ENCODE measurements at places on chromosomes 12 and 14.

GRCh38 chr14:32925439-32925838, 13.2 kb upstream of the NPAS3 start:
- H3K27ac ChIP-seq, result no peak overlapping the region
- no peak for DNase-seq
- H3K4me1 ChIP-seq, result no peaks in the 10 kb centered on the region
- no peak overlapping the region for H3K4me3 ChIP-seq
- no peaks in the 10 kb centered on the region for H3K36me3 ChIP-seq

- no peaks in the 10 kb centered on the region for H3K36me3 ChIP-seq
- DNase-seq, result no peak
- H3K4me1 ChIP-seq, result no peaks in the 10 kb centered on the region
- H3K27ac ChIP-seq, result no peak overlapping the region
These were observed 1540.3 kb upstream of the TMEM132C start for GRCh38 chr12:126726481-126727217.

GRCh38 chr12:122659579-122659978, 43.6 kb downstream of the HCAR2 start:
- no peaks in the 10 kb centered on the region for H3K4me1 ChIP-seq
- no peaks in the 10 kb centered on the region for H3K27me3 ChIP-seq
- no peak overlapping the region for H3K4me3 ChIP-seq
- H3K27ac ChIP-seq, result no peak overlapping the region
- peak; percentile 46 for DNase-seq

GRCh38 chr12:3947781-3948180, 74.6 kb upstream of the PARP11 start:
- H3K27ac ChIP-seq, result no peak overlapping the region
- no peaks in the 10 kb centered on the region for H3K4me1 ChIP-seq
- H3K36me3 ChIP-seq, result no peaks in the 10 kb centered on the region
- H3K4me3 ChIP-seq, result no peak overlapping the region

- H3K4me1 ChIP-seq, result peaks cover 34% of the 10 kb centered on the region
- H3K27ac ChIP-seq, result no peak overlapping the region
- peaks cover 3% of the 10 kb centered on the region for H3K36me3 ChIP-seq
- no peak for DNase-seq
These were observed 35.7 kb upstream of the ATP2A2 start for GRCh38 chr12:110245369-110245772.

DNA sequence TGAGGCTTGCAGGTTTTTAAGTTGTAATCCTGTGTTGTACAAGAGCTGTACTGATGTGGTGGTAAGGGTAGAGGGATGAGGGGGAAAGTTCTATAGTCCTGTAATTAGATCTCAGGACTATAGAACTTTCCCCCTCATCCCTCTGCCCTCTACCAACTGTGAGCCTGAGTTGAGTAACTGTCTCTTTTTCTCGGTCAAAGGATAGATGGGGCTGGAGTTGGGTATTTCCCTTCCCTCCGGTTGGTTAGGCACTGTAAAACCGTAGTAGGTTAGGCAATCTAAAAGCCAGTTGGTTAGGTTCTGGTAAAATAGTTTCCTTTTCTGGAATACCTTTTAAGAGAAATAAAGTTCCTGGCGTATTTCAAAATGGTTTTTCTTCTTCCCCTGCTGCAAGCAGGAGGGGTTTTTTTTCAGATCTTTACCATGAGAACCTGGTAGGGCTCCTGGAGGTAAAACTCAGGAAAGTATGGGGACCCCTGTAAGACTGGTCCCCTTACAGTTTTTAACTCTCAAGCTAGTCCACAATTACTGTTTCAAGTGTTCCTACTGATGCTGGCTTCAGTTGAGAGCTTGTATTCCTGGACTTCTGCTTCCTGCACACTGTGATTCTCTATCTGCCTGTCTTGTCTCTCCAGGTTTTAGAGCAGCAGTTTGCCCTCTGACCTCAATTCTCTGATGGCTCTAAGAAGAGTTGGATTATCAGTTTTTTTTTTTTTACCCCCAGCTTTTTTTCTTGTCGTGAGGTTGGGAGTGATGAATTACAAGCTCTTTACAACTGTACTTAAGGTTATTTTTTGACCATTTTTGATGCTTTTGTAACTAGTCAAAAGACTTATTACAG, 58.7 kb downstream of the FUT8 start:
- H3K4me3 ChIP-seq, result no peak overlapping the region
- no peaks in the 10 kb centered on the region for H3K27me3 ChIP-seq
- peaks cover 2% of the 10 kb centered on the region for H3K4me1 ChIP-seq
- H3K36me3 ChIP-seq, result peaks cover 26% of the 10 kb centered on the region
- no peak for DNase-seq

GRCh38 chr14:32192712-32193373, 9.0 kb upstream of the RNU6-7 start:
- no peaks in the 10 kb centered on the region for H3K27me3 ChIP-seq
- no peak for DNase-seq
- no peaks in the 10 kb centered on the region for H3K4me1 ChIP-seq
- H3K36me3 ChIP-seq, result no peaks in the 10 kb centered on the region
- H3K4me3 ChIP-seq, result no peak overlapping the region
- no peak overlapping the region for H3K27ac ChIP-seq

- H3K4me3 ChIP-seq, result no peak overlapping the region
- no peaks in the 10 kb centered on the region for H3K4me1 ChIP-seq
- no peak for DNase-seq
- H3K27me3 ChIP-seq, result no peaks in the 10 kb centered on the region
These were observed 784.2 kb downstream of the SLC6A15 start for GRCh38 chr12:84128117-84128991.

GRCh38 chr14:89983375-89983774, 27.6 kb downstream of the TDP1 start:
- no peak for DNase-seq
- H3K27me3 ChIP-seq, result no peaks in the 10 kb centered on the region
- H3K4me3 ChIP-seq, result no peak overlapping the region
- no peak overlapping the region for H3K27ac ChIP-seq

DNA sequence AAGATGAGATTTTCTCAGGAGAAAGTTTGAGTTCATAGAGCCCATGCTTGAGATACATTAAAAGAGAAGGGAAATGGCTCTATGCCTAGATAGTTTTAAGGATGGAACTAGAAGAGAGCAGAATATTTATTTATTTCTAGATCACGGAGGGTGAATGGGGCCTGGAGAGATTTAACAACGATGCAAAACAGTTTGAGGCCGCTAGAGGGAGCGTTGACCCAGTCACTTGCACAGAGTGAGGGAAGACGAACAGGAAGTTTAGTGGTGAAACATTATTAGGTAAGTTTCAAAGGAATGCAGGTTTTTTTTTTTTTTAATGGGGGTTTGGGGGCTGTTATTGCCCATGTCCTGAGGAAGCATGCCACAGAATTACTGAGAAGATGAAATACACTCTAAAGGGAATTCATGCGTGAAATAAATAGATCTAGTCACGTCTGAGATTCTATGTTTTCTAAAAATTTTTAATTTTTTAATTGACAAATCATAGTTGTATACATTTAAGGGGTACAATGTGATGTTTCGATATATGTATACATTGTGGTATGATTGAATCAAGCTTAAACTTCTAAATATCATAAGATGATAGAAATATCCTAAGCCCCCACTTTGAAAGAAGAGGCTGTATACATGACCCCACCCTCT, 14.8 kb upstream of the PPP1R1A start:
- H3K27me3 ChIP-seq, result peaks cover 32% of the 10 kb centered on the region
- DNase-seq, result peak; percentile 66
- no peak overlapping the region for H3K27ac ChIP-seq
- H3K4me1 ChIP-seq, result peaks cover 8% of the 10 kb centered on the region

GRCh38 chr12:76636121-76636692, 76.6 kb upstream of the OSBPL8 start:
- H3K4me3 ChIP-seq, result no peak overlapping the region
- H3K4me1 ChIP-seq, result peaks cover 10% of the 10 kb centered on the region
- H3K36me3 ChIP-seq, result no peaks in the 10 kb centered on the region
- H3K27me3 ChIP-seq, result no peaks in the 10 kb centered on the region
- H3K27ac ChIP-seq, result peak overlapping the region; percentile 32
- no peak for DNase-seq

GRCh38 chr14:95270203-95270602, 49.5 kb downstream of the CLMN start:
- H3K4me3 ChIP-seq, result no peak overlapping the region
- no peak for DNase-seq
- no peaks in the 10 kb centered on the region for H3K27me3 ChIP-seq
- H3K4me1 ChIP-seq, result peaks cover 25% of the 10 kb centered on the region

DNA sequence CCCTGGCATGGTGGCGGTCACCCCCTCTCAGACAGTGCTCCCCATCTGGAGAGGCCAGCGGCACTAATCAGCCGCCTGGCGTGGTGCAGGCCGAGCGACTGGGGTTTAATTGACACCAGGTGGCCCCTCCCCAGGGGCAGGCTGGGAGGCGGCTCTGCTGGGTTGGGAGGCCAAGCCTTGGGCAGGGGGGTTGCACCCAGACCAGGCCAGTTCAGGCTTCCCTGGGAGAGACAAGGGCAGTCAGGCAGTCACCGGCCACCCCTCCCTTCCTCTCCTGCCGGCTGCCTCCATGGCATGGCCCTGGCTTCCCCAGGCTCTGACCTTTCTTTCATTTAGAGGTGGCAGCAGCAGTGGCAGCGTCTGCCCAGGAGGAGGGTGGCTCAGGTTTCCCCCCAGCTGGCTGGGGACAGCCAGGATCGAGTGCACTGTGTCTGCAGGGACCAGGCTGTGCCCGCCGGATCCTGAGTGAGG, 78.1 kb upstream of the NOS1 start:
- peaks cover 85% of the 10 kb centered on the region for H3K27me3 ChIP-seq
- H3K4me1 ChIP-seq, result peaks cover 3% of the 10 kb centered on the region
- no peaks in the 10 kb centered on the region for H3K36me3 ChIP-seq
- H3K4me3 ChIP-seq, result no peak overlapping the region
- no peak overlapping the region for H3K27ac ChIP-seq

- no peak overlapping the region for H3K27ac ChIP-seq
- H3K27me3 ChIP-seq, result no peaks in the 10 kb centered on the region
- no peak for DNase-seq
- H3K4me3 ChIP-seq, result no peak overlapping the region
- peaks cover 2% of the 10 kb centered on the region for H3K4me1 ChIP-seq
These were observed 266.9 kb upstream of the ATP2B1 start for GRCh38 chr12:89975574-89975973.

GRCh38 chr14:105888151-105888550, 361.8 kb downstream of the TMEM121 start:
- H3K4me1 ChIP-seq, result no peaks in the 10 kb centered on the region
- no peaks in the 10 kb centered on the region for H3K27me3 ChIP-seq
- no peak overlapping the region for H3K27ac ChIP-seq

DNA sequence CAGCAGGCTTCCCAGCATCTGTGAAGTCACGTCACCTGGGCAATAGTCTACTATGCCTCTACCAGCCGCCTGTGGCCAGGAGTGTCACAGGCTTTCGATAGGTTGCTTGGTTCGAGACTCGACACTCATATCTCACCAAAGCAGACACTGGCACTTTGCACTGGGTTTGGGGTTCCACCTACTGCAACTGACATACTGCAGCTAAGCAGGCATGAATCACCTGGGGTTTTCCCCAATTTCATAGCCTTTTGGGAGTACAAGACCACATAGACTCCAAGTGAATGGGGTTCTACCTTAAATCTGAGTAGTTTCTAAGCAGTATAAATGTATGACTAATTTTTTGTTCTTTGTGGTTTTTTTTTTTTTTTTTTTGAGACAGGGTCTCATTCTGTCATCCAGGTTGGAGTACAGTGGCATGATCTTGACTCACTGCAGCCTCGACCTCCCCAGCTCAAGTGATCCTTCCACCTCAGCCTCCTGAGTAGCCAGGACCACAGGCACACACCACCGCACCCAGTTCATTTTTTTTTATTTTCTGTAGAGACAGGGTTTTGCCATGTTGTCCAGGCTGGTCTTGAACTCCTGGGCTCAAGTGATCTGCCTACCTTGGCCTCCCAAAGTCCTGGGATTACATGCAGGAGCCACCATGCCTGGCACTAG, 32.1 kb downstream of the DMAC2L start:
- peak; percentile 68 for DNase-seq
- H3K36me3 ChIP-seq, result no peaks in the 10 kb centered on the region
- peaks cover 7% of the 10 kb centered on the region for H3K4me1 ChIP-seq
- H3K27ac ChIP-seq, result no peak overlapping the region
- H3K27me3 ChIP-seq, result no peaks in the 10 kb centered on the region

GRCh38 chr12:40693207-40693821, 1.1 kb downstream of the CNTN1 start:
- H3K36me3 ChIP-seq, result no peaks in the 10 kb centered on the region
- H3K4me1 ChIP-seq, result peaks cover 15% of the 10 kb centered on the region
- H3K4me3 ChIP-seq, result peak overlapping the region; percentile 91
- H3K27me3 ChIP-seq, result peaks cover 28% of the 10 kb centered on the region
- H3K27ac ChIP-seq, result no peak overlapping the region

DNA sequence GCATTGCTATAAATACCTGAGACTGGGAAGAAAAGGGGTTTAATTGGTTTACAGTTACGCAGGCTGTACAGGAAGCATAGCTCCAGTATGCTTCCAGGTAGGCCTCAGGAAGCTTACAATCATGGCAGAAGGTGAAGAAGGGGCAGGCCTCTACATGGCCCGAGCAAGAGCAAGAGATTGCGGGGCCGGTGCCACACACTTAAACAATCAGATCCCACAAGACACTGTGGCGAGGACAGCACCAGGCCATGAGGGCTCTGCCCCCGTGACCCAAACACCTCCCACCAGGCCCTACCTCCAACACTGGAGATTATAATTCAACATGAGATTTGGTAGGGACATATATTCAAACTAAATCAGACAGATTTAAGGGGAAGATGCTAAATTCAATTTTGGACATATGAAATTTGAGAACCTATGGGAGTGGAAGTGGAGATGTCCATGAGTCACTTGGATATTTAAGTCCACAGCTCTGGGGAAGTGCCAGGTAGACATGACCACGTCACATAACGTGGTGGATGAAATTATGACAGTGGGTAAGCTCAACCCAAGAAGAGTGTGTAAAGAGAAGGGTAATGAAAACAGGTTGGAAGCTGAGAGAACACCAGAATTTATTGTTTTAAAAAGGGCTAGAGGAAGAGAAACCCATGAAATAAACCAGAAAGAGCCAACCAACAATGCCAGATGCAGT, 1.5 kb upstream of the LTA4H start:
- H3K27ac ChIP-seq, result no peak overlapping the region
- no peak for DNase-seq
- H3K27me3 ChIP-seq, result no peaks in the 10 kb centered on the region

GRCh38 chr14:104973385-104974145, 4.6 kb downstream of the AHNAK2 start:
- no peaks in the 10 kb centered on the region for H3K36me3 ChIP-seq
- H3K4me3 ChIP-seq, result no peak overlapping the region

GRCh38 chr14:24443053-24443665, 583 bp upstream of the SDR39U1 start:
- H3K27me3 ChIP-seq, result no peaks in the 10 kb centered on the region
- peaks cover 22% of the 10 kb centered on the region for H3K36me3 ChIP-seq
- peak overlapping the region; percentile 88 for H3K27ac ChIP-seq
- H3K4me3 ChIP-seq, result no peak overlapping the region

GRCh38 chr12:109347589-109347988, at the start of gene MYO1H:
Gene MYO1H, plus strand, starts transcription at chr12:109347900. Its CDS starts 61 bp downstream, at chr12:109347961.
- no peak within 1 kb of the TSS for H3K27ac ChIP-seq
- no peaks in the 10 kb centered on the region for H3K4me1 ChIP-seq

- H3K27me3 ChIP-seq, result no peaks in the 10 kb centered on the region
- H3K27ac ChIP-seq, result no peak overlapping the region
- no peak for DNase-seq
- no peak overlapping the region for H3K4me3 ChIP-seq
These were observed 128.7 kb upstream of the GARIN2 start for GRCh38 chr14:67060546-67060945.

GRCh38 chr12:7142056-7142644, 12.0 kb downstream of the CLSTN3 start:
- DNase-seq, result peak; percentile 59
- H3K4me3 ChIP-seq, result no peak overlapping the region
- peaks cover 3% of the 10 kb centered on the region for H3K4me1 ChIP-seq
- H3K27ac ChIP-seq, result no peak overlapping the region

GRCh38 chr12:122148657-122149056, 25.4 kb downstream of the IL31 start:
- peaks cover 6% of the 10 kb centered on the region for H3K27me3 ChIP-seq
- DNase-seq, result no peak
